ENCODE measurements at places on chromosomes 12 and 14.

DNA sequence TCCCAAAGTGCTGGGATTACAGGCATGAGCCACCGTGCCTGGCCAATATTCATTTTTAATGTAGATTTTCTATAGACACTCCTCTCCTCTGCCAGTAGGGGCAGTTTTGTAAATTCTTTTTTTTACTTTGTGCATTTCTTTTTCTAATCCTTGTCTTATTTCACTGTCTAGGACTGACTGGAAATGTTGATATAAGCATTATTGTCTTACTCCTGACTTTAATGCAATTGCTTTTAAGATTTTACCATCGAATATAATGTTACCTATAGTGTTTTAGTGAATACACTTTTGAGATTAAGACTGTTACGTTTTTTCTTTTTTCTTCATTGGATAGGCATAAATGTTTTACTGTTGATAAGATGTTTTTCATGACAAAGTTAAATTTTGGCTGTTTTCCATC is 35.4 kb upstream of the EMP1 start:
- DNase-seq, result no peak

- DNase-seq, result peak; percentile 34
Measured at GRCh38 chr14:32201193-32201815, 541 bp upstream of the RNU6-7 start.

DNA sequence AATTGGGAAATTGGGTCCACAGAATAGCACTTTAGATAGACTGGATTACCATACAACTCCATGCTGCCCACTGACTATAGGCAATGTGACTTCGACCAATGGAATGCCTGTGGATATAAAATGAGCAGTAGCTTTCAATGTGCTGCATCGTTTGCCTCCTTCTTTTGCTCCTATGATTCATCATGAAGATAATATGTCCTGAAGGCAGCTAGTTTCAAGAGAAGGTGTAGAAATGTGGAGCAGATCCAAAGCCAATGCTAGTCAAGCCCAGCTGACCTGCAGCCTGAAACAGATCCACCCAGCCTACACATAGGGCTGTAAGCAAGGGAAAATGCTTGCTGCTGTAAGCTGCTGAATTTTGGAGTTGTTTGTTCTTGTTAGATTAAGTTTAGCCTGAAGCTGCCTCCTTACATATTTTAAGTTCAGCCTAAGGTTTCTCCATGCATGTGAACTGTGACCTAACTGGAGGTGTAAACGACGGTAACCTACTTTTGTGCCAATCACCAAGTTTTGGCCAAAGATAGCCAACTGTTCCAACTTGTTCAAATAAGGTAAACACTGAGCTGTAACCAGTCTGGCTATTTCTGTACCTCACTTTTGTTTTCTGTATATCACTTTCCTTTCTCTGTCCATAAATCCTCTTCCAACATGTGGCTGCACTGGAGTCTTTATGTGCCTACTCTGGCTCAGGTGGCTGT is 169.1 kb upstream of the AVPR1A start:
- no peak for DNase-seq

DNA sequence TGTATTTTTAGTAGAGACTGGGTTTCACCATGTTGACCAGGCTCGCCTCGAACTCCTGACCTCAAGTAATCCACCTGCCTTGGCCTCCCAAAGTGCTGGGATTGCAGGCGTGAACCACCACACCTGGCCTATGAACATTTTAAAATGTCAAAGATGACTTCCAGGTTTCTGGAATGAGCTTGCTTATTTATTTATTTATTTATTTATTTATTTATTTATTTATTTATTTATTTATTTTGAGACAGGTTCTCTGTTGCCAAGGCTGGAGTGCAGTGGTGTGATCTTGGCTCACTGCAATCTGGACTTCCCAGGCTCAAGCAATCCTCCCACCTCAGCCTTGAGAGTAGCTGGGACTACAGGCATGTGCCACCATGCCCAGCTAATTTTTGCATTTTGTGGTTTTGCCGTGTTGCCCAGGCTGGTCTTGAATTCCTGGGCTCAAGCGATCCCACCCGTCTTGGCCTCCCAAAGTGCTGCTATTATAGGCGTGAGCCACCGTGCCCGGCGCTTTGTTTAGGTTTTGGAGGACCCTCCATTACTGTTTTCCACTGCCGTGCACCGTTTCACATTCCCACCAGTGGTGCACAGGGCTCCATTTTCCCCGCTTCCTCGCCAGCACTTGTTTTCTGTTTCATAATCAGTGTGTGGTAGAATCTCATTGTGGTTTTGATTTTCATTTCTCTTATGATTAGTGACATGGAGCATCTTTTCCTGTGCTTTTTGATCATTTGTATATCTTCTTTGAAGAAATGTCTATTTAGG is 6.4 kb upstream of the CFAP251 start:
- no peak for DNase-seq

- DNase-seq, result no peak
Measured at GRCh38 chr12:122934722-122935121, 31.5 kb downstream of the ABCB9 start.

DNA sequence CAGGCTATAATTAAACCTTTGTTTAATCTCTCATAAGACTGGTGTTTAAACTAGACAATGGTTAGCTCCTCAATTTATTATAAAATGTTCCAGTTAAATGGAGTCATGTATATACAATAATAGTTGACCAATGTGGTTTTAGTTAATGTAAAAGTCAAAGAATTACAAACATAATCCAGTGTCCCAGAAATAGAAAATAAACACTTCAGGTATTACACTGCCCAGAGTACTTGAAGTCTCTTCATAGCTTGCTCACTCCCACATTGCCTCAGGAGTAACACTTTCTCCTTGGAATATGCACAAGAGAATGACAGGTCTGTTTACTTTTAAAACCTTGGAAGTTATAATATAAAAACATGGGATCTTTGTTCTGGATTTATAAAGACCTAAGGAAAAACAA is 60.5 kb downstream of the SLC38A1 start:
- DNase-seq, result no peak

DNA sequence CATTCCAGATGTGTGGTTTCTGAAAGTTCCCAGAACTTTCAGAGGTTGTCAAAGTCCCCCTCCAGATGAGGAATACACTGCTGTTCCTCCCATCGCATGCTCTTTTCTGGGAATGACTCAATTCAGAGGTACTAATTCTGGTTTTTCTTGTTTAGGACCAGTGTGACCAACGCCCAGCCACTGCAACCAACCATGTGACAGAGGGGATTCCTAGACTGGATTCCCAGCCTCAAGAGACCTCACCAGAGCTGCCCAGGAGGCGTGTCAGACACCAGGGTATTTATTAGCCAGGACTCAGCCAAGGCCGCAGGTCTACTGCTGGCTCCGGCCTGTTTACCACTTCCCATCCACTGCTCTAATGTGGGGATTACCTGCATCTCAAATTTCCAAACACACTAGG is 24.2 kb downstream of the TRAFD1 start:
- no peak for DNase-seq

GRCh38 chr14:53925201-53925766 is 31.3 kb downstream of the BMP4 start:
- DNase-seq, result no peak

DNA sequence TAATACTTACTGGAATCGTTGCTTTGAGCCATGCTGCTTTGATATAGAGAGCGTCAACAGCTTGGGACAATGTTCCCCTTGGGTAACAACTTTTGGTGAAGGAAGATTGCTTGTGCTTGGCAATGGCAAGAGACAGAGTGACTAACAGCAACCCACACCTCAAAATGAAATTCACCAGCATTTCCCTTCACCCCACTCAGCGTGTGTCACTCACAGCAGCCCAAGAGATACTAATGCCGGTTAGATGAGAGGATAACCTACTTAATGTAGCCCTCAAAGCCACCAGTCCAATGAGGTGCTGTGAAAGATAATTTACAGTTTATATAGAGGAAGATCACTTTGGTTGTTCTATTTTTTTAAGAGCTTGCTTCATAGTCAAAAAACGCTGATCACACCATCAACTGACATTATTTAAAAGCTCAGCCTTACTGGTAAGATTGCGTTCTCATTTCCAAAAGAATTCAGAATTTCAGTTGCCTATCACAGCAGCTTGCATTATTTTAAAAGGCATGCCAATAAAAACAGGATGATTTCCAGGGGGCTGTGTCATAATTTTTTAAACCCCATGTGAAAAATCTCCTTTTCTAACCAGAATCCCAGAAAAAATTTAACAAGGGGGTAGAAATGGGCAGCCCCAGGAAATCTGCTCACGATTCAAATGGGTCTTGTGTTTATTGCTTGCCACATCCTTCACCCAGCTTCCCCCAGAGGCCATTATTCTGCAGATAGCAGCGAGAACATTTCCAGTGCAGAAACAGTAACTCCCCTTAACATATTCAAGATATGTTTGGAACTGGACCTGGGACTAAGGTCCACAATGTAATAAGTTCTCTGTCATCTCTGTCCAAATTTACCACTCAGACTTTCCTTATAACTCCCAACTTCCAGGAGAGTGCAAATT is at the start of gene IL26:
TSS of gene IL26 (minus strand) at position 235 of the 901 bp plus-strand sequence. CDS start at position 181, 54 bp downstream.
- DNase-seq, result no peak

GRCh38 chr12:98280621-98281020 is 234.8 kb upstream of the TMPO start:
- no peak for DNase-seq

DNA sequence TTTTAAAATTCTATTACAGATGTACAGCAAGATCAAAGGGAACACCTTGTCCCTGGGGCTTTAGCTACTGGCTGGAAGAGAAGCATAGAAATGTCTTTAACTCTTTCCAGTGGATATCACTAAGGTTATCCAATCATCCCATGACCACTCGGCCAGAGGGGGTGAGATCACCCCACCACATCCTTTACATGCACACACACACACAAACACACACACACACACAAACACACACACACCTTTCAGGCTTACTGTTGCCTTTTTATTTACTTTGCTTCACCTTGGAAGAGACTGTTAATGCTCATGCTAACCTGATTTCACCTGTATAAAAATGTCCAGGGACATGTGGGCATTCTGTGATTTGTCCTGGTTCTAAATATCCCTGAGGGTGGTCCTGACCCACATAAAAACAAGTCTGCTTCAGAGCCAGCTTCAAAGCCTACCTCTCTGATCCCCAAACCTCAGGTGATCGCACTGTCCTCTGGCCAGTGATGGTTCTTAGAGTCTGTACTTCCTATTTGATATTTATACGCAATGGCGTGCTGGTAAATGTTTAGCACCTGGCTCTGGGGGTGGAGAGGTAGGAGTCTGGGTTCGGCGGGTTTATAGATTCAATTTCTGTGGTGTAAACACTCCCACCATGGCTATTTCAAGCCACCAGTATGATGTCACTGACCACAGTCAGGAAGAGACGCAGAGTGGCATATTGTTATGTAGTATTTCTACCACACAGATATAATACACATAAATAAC is 166.1 kb upstream of the EEA1 start:
- DNase-seq, result no peak

GRCh38 chr14:95071649-95072280 is 85.6 kb downstream of the DICER1 start:
- DNase-seq, result no peak

All from stimulated activated CD4-positive, alpha-beta T cell treated with anti-CD3 and anti-CD28 coated beads, Interleukin-1b, Interleukin-23, amount 100 ng/mL, for 1 hour (primary cell).